ENCODE measurements at places on chromosomes 3 and 15.

DNA sequence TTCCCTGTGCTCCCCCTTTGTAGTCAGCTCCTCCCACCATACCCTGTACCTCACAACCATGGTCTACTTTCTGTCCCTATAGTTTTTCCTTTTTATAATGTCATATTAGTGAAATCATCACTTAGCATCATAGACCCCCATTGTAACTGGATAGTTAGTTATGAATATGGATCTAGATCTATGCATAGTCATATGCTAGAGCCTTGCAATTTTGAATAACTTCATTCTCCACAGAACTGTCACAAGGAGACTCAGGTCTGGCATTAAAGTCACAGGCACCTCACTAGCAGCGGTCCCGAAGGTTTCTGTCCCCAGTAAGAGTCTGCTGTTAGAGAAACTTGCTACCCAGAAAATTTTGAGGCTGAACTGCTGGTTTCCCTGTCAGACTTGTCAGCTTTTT, 102.0 kb upstream of the NUDT16 start:
- no peak for DNase-seq

DNA sequence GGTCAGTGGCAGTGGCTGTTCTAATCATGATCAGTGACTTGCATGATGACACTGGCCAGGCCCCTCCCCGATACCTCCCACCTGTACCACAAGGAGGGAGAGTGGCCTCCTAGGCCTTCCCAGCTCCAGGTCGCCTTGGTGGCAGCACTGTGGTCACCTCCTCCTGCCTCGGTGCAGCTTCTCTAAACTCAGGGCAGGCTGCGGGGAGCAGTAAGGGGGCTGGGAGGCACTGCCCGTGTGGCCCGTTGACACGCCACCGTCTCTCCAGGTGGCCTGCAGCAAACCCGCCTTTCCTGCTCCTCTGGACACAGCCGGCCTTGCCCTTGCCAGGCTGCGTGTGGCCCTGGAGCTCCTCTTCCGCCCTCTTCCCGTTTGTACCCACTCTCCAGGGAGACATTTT, 184.1 kb downstream of the XXYLT1 start:
- DNase-seq: no peak

DNA sequence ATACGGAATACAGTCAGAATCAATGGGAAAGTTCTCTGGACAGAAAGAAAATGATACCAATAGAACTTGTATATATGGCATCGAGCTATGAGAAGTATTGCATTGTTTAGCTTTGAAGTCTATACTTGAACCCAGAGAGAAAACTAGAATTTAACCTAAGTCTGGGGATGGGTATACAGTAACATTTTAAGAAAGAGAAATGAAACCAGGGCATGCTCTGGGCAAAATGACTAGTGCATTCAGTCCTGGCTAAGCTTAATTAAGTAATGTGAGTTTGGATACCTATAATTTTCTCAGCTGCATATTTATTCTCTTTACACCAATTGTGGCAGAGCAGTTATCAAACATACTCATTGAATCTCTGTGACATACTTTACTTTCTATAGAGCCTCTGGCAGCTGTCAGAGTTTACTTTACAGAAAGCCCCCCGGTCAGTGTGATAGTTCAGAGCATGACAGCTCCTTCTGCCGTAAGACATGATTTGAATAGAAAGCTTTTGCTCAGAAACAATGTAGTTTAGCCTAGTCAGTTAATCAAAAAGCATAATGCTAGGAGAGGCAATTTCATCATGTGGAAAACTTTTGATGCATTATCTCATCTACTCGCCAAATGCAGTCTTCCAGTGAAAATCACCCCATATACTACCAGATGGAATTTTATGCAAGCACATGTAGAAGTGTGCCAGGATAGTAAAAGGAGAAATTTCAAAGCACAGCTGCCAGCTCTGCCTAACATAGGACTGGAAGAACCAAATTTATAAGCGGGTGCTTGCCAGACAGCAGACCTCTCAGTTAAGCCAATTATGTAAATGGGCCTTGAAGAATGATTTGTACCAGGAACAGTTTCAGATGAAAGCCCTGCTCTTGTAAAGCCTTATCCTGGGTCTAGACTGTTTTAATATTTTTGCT, 40.7 kb downstream of the OXSM start:
- DNase-seq: no peak

GRCh38 chr3:68743521-68743920, 188.8 kb downstream of the TAFA4 start:
- no peak for DNase-seq

DNA sequence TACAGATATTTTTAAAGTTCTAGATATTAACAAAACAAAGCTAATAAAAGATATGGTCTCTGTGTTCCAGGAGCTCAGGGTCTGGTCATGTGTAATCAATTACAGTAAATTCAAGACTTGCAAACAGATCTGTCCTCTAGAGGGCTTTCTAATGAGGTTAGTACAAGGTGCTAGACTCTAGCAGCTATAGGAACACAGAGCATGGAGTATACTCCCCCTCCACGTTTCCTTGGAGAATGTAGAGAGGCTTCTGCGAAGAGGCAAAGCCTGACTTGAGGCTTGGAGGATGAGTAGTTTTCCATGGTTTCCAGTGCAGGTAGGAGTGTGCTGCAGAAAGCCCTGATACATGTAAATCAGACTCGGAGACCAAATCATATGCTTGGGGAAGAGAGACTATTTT, 32.7 kb upstream of the DLG1 start:
- DNase-seq: no peak

- peak; percentile 13 for DNase-seq
These were observed 770.2 kb upstream of the ALCAM start for GRCh38 chr3:104596551-104596950.

- DNase-seq: no peak
These were observed 229.2 kb upstream of the LRTM1 start for GRCh38 chr3:55156851-55157650.

DNA sequence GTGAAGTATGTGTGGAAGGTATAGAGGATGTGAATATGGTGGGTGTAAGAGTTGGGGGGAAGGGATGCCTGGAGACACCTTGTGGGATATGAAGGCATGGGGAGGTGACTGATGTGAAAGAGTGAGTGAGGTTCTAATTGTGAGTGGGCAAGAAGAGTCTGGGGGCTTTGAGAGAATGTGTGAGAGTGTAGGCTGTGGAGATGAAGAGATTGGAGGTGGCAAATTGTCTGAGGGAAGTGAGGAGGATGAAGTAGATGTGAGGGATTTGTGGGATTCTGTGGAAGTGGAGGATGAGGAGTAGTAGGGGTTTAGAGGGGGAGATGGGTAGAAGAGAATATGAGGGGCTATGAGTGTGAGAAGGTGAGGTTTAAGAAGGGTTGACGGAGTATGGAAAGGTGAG, 41.6 kb downstream of the ZIC4 start:
- no peak for DNase-seq

- DNase-seq: no peak
These were observed 138.5 kb upstream of the ANKRD28 start for GRCh38 chr3:15936312-15936711.

GRCh38 chr3:134035836-134036235, 6.1 kb upstream of the SLCO2A1 start:
- DNase-seq: no peak

DNA sequence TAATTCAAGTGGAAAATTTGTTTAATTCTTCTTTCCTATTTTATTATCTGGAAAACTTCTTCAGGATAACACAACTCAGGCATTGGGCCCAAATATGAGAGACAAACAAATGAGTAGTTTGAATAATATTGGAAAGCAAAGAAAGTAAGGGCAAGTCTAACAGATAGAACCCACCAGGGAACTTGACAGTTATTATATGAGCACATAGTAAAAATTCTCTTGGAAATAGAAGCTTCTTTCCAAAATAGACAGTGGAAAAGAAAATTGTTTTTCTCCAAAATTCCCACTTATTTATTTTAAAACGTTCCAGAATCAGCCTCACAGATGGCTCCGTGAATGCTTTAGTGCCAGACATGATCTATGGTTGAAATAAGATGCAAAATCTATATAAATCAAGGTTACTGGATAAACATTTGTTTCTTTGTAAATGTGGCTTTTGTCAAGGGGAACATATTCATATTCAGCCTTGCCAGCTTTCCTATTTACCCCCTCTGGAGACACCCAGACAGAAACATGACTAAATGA, 23.9 kb downstream of the LDHAL6B start:
- DNase-seq: no peak

DNA sequence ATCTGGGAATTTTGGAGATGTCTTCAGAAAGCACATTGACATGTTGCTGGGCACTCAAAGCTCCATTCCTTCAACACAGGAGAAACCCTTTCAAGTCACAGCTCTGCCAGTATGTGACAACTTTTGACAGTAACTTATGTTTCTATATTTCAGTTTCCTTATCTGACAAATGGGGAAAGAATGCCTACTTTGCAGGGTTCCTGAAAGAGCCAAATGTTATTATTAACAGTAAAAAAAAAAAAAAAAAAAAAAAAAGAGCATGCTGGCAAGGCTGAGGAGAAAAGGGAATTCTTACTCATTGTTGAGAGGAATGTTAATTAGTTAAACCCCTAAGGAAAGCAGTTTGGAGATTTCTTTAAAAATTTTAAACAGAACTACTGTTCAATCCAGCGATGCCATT, 272.5 kb upstream of the TGFBR2 start:
- DNase-seq: no peak

GRCh38 chr3:188687389-188687788, 484.4 kb upstream of the TPRG1 start:
- DNase-seq: no peak

DNA sequence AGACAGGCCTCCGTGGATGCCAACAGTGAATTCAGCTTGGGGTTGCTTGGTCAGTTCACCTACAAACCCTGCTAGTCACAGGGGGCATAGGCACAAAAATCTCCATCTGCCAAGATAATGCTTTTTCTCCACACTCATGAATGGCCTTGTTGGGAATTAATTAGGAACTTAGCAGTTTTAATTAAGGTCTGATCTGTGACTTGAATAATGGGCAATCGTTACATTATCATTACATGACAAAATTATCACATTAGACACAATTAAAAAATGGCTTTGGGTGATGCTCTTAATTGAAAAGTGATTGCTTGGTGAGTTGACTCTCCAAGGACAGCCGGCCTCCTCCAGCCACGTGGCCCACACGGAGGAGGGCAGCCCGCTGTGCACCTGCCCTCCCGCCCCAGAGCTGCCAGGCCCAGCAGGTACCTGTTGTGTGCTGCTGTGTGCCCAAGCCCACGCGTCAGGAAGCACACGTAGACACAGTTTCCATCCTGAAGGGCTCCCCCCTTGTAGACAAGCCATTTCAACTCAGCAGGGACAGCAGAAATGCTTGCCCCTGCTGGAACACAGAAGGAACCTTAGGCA, 274.2 kb downstream of the OCA2 start:
- DNase-seq: no peak

GRCh38 chr3:166582236-166582635, 745.0 kb upstream of the BCHE start:
- DNase-seq: no peak

- no peak for DNase-seq
These were observed 406.2 kb downstream of the MFSD1 start for GRCh38 chr3:159208050-159208449.

DNA sequence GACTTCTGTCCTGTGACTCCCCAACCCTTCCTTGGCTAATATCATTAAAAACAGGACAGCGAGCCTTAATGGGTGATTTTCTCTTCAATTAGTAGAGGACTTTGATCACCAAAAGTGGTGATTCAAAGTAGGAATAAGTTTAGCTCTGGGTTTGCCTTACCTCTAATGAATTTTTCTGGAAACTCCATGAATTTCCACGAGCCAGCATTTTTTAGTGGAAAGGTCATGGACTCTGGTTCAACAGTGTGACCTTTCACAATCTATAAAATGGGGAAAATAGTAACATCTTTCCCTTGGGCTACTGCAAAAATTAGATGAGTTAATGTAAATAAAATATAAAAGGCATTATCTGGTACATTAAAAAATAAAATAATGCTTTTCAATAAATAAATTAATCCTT, 417.8 kb upstream of the NR2F2 start:
- DNase-seq: no peak

DNA sequence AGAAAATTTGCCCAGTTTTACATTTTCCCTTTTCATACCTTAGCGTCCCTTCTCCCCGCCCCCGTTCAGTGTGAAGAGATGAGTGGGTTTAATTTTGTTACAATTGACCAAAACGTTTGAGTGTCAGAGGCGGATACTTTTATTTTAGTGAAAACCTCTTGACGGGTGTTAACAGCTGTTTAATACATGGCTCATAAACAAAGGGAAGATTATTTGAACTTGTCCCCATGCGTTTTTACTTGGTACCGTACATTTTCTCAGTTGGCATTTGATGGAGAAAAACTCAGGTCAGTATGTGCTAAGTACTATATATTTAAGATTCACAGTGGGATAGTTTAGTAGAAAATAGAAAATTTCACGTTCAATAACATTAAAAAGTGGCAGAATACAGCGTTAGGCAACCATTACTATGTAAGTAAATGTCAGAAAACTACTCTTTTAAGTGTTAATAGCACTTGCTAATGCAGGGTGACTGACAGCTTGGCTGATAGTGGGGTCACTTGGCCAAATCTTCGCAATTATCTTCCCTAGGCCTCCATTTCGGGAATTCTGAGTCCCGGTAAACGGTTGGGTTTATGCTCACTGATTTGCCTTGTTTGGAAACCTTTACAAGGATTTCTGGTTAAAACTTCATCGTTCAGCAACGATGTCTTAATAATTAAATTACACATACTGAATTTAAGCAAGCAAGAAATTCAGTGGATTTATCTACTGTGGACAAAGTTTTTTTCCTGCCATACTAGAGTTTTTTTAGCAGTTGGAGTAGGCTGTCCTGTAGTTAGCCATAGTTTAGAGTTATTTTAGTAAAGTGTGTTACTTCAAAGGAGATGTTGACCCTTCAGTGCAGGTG, 4.8 kb downstream of the CHD2 start:
- no peak for DNase-seq

- DNase-seq: no peak
These were observed 334.8 kb downstream of the ERC2 start for GRCh38 chr3:56133423-56133822.

DNA sequence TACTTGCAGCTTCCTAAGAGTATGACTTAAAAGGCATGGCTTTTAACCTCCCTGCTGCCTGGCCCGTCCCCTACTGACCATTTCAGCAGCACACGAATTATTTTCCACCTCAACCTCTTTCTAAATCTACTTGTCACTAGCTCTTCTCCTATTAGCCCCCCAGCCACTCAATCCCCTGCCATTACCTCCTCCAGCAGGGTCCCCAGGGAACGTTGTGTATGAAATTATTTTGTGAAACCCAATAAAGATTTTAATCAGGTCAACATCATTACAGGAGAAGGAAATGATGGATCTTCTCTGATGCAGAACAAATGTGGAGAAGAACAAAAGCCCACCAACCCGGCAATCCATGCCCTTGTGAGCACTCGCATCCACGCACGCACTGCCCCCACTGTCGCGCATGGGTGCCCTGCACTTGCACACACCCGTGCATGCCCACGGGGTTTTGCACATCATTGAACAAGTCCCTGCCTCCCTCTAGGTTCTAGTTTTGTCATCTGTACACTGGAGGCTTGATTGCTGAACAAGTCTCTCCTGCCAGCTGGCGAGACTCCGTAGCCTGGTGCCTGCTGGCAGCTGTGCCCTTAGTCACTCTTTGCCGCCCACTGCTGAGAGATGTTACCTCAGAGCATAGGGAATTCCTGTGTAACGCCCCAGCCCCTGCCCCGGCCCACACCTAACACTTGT, 51.6 kb downstream of the LINGO1 start:
- DNase-seq: no peak

Data from CD4-positive, alpha-beta T cell treated with Interleukin-4 for 4 hours (primary cell).